ENCODE measurements at places on chromosomes 1 and 21.

DNA sequence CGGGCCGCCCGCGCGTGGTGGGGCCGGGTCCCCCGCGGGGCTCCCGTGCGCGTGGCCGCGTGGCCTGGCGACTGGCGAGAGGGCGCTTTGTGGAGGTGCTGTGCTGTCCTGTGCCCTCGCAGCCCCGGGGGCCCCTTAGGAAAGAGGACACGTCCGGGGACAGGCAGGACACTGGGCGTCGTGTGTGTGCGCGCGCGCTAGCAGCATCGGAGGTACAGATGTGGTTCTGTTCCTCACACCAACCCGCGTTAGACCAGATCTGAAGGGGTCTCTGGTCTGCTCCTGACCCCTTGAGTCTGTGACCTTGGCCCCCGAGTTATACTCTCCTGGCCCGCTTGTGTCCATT lies 489 bp downstream of the ACTN2 start:
- DNase-seq = no peak

DNA sequence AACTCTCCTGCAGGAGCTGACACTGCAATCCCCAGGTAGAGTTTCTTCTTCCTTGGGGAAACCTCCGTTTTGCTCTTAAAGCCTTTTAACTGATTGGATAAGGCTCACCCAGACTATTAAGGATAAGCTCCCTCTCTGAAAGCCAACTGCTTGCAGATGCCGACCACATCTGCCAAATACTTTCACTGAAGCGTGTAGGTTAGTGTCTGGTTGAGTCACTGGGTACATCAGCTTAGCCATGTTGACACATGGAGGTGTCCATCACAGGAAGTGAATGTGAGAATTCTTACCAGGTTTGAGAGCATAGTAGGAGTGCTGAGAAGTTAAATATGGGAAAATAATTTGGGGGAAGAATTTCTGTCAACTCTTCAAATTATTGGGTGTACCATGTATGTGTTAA lies 202.0 kb downstream of the AJAP1 start:
- no peak for DNase-seq

- no peak for DNase-seq
Observed at GRCh38 chr1:167499664-167500101, 18.6 kb downstream of the CD247 start.

DNA sequence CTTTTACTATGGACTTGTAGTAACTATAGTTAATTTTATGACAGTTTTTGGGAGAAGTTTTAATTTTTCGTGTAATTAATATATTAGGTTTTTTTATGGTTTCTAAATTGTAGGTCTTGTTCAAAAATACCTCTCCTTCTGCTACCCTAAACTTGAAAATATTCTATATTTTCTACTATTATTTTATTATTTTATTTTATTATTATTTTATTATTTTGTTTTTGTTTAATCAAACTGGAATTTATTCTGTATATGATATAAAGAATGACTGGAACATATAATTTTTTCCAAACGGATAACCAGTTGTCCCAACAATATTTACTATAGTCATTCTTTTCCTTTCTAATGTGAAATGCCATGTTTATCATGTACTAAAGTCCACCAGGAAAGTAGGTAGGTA lies 17.1 kb upstream of the AGO4 start:
- no peak for DNase-seq

Data from stimulated activated CD4-positive, alpha-beta T cell treated with anti-CD3 and anti-CD28 coated beads, Interleukin-15, amount 100 ng/mL, for 1 hour (primary cell).